ENCODE measurements at places on chromosomes 11 and 22.

- DNase-seq: peak; percentile 86
Measured at GRCh38 chr11:133927690-133928627, 28.8 kb downstream of the IGSF9B start.

GRCh38 chr11:94858012-94858705 is 90.0 kb downstream of the AMOTL1 start:
- no peak for DNase-seq

DNA sequence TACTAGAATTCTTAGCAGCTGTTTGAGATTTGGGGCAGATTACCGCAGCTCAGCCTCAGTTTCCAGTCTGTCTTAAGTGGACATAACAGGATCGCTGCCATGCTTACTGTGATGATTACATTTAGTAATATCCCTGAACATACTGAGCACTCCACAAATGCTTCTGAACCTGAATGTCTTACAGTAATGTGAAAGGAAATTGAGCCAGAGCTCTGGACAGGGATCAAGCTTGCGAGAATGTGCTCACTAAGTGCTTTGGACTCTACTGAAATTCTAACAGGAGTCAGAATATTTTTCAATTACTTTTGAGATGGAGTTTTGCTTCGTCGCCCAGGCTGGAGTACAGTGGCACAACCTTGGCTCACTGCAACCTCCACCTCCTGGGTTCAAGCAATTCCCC is 118.6 kb upstream of the RASSF10 start:
- no peak for DNase-seq

DNA sequence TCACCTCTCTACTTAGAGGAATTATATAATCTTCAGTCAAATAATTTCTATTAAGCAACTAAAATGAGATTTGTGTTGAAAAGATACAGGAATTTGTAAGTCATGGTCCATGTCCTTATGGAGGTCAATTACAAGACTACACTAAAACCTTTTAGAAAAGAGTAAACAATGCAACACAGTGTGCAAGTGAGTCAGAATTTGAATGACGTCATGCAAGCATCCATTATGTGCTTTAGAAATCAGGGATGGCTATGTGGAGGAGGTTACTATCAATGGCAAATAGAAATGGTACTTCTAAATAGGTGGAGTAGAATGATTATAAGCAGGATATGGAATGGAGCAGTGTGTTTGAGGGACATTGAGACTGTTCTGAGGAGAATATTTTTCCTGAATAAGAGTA is 16.6 kb downstream of the OR10D3 start:
- no peak for DNase-seq

- no peak for DNase-seq
Measured at GRCh38 chr11:116059919-116060318, 555.7 kb upstream of the CADM1 start.

- no peak for DNase-seq
Measured at GRCh38 chr22:40388231-40388630, 17.8 kb downstream of the SGSM3 start.

- DNase-seq: no peak
Measured at GRCh38 chr11:134333312-134333711, 1.5 kb downstream of the GLB1L2 start.

DNA sequence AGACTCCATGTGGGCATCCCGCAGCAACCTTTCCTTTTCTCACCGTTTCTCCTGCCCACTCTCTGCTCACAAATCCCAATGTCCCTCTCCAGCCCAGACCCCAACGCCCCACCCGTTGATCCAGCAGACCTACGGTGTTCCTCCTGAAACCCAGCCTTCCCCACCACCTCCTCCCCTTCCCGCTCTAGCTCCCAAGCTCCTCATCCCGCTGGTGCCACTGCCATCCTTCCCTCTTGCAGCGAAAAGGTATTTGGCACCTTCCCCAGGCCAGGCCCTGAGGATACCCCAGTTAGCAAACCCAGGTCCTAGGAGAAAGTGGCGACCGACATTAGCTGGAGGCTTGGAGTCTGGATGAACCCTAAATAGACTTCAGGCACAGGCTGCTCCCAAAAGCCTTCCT is 84.0 kb upstream of the RTL6 start:
- no peak for DNase-seq

DNA sequence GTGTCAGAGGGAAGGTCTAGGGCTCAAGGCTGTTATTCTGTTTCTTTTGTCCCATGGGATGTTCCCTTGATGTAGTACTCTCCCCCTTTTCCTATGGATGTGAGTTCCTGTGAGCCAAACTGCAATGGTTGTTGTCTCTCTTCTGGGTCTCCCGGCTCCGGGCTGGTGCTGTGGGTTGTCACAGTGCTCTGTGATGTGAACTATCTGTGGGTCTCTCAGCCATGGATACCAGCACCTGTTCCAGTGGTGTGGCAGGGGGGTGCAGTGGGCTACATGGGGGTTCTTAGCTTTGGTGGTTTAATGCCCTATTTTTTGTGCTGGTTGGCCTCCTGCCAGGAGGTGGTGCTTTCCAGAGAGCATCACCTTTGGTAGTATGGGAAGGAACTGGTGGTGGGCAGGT is 941.1 kb downstream of the KCNA4 start:
- DNase-seq: no peak

- no peak for DNase-seq
Measured at GRCh38 chr22:11616811-11617210, 3911.2 kb upstream of the OR11H1 start.

- DNase-seq: no peak
Measured at GRCh38 chr11:112705148-112705547, 256.1 kb upstream of the NCAM1 start.

DNA sequence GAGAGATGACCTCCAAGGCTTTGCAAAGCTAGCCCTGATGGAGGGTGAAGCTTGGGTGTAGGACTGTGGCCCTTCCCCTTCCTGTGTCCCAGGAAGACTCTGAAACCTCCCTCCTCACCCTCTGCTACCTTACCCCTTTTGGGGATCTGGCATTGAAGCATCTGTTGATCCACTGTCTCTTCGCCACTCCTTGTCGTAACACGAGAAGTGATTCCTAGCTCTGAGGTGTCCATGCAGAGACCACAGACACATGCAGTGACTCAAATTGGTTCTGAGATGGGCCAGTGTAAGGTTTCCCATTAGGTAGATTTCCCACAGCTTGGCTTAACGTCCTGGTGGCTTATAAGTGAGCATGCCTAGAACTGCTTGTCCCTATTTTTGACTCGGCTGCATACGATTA is 101.4 kb downstream of the ZBTB16 start:
- no peak for DNase-seq

GRCh38 chr22:19291580-19292457 is at the start of gene CLTCL1:
TSS of gene CLTCL1 (minus strand) at chr22:19291719. CDS start at chr22:19291641, 78 bp downstream.
- no peak for DNase-seq

GRCh38 chr22:17403906-17404305 is 34.6 kb downstream of the CECR2 start:
- no peak for DNase-seq

GRCh38 chr11:126423743-126424142 is 68.3 kb downstream of the ST3GAL4 start:
- DNase-seq: no peak

DNA sequence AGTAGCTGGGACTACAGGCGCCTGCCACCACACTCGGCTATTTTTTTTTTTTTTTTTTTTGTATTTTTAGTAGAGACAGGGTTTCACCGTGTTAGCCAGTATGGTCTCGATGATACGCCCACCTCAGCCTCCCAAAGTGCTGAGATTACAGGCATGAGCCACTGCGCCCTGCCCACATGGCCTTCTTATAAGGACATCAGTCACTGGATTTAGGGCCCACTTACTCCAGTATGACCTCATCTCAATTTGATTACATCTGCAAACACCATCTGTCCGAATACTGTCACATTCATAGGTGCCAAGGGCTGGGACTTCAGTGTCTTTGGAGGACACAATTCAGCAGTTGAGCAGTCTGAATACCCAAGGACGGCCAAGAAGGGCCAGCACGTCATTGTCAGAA is 8.2 kb upstream of the PRR5 start:
- DNase-seq: no peak

DNA sequence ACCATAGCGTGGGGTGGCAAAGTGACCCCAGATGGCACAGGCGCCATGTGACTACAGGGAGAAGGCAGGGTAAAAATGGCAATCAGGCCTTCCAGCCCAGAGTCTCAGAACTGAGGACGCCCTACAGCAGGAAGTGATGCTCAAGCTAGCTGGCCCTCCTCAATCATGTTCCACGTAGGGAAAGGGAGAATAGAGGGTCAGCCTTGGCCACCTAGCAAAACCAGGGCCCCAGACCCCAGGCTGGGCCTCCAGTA is 978 bp upstream of the ANKRD13D start:
- DNase-seq: no peak

DNA sequence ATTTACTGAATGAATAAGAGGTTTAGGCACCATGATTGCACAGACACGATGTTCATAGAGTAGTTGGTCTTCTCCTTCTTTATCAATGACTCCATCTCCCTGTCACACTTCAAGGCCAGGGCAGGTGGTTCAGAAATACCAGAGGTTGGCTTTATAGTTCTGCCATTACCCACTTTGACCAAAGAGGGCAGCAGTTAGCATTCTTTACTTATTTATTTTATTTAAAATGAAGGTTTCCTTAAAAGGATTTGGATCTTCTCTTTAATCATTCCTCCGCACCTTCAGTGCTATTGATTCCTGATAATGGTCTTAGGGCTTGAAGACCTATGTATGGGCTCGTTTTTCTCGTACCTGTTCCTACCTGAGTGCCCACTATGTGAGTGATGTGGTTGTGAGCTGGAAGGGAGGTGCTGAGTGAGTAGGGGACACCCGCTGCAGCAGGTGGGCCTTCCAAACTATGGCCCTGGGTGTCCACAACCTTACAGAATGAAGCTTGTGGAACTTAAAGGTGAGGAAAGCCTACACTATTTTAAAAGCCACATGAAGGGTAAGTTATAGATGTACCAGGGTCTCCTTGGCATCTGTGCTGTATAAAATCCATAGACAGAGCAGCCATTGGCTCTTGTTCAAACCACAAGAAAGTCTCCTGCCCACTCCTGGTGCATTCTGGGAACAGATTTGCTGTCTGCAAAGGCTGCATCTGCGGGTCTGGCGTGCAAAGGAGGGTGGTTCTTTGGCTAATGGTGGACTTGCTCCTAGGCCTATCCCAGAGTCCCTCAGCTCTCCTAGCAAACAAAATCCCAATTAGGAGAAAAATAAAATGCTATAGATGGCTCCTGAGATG is 35.0 kb downstream of the TIMP3 start:
- DNase-seq: no peak

DNA sequence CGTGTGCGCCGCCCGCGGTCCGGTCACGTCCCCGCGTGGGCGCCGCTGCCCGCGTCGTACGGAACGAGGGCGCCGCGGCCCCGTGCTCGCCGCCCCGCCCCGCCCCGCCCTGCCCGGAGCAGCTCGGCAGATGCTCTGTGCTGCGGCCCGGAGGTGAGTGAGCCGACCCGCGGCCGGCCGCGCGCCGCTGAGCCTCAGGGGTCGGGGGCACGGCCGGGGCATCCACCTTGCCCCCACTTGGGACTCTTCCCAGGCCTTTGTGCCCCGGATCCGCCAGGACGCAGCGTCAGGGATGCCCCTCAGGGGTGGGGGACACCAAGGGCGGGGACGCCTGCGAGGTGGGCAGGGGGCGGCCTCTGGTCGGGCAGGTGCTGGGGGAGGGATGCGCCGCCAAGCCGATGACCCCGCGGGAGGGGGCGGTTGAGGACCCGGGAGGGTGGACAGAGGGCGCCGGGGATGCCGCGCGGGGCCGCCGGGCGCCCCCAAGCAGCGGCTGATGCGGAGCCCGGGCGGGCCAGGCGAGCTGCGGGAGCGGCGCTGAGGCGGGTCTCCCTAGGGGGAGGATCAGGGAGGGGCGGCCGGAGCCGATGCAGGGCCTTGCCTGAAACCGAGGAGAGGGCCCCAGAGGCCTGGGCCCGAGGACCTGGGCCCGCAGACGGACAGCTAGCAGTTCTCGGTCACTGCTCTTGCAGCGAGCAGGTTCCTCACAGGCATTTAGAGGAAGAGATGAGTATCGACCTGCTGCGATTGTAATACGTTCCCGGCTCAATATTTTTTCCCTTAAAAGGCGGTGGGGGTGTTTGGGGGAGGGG is at the start of gene GNAZ:
Gene GNAZ, plus strand, starts transcription at position 102 of the 812 bp plus-strand sequence. CDS start 25,177 bp downstream, outside the sequence.
- DNase-seq: peak; percentile 10

- no peak for DNase-seq
Measured at GRCh38 chr22:50521710-50522109, 3.7 kb downstream of the SCO2 start.

- no peak for DNase-seq
Measured at GRCh38 chr11:34745195-34745594, 124.3 kb downstream of the EHF start.

DNA sequence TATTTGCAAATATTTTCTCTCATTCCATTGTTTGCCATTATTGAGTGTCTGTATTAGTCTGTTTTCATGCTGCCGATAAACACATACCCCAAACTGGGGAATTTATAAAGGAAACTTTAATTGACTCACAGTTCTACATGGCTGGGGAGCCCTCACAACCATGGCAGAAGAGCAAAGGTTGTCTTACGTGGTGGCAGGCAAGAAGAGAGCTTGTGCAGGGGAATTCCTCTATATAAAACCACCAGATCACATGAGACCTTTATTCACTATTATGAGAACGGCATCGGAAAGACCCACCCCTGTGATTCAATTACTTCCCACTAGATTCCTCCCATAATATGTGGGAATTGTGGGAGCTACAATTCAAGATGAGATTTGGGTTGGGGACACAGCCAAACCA is 10.2 kb downstream of the RASSF10 start:
- no peak for DNase-seq

- DNase-seq: no peak
Measured at GRCh38 chr11:844693-845644, 2.3 kb downstream of the TSPAN4 start.

GRCh38 chr11:105912666-105913065 is 109.4 kb downstream of the MSANTD4 start:
- no peak for DNase-seq

- no peak for DNase-seq
Measured at GRCh38 chr11:66815646-66816045, 27.6 kb upstream of the RCE1 start.

DNA sequence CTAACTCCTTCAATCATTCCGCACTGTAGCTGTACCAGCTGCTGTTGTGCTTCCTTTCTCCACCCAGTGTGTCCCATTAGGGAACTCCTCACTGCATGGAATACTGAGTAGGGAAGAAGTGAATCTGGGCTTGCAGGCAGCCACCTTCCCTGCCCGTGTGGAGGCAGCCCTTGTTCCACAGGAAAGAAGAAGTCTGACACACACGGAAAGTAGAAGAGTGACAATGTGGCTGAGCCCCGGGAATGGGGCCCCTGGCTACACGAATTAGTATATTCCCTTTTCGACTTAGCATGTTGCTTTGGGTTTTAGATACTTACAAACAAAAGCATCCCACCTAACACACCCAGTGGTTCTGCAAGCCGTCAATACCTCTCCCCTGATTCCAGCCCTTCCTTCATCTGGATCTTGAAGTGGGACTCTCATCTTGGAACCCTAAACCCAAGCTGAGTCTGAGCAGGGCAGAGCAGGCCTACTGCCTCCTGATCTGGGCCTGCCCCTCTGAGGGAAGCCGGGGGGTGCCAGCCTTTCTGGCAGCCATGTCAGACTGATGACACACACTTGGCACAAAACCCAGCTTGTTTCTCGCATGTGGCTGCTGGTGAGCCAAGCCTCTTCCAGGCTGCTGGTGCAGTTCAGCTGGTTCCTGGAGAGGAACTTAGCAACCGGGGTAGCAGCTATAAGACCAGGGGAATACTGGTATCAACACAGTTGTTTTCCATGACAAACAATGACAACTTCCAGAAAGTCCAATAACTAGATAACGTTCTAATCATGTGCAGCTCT is 71.6 kb downstream of the C11orf58 start:
- no peak for DNase-seq
